Thyroid gland (tissue), 4 donors: ENCODE measurements at places on chromosomes 12 and 14.
A peak's percentile ranks its signal among the peaks of the same experiment; 100 is the strongest.

DNA sequence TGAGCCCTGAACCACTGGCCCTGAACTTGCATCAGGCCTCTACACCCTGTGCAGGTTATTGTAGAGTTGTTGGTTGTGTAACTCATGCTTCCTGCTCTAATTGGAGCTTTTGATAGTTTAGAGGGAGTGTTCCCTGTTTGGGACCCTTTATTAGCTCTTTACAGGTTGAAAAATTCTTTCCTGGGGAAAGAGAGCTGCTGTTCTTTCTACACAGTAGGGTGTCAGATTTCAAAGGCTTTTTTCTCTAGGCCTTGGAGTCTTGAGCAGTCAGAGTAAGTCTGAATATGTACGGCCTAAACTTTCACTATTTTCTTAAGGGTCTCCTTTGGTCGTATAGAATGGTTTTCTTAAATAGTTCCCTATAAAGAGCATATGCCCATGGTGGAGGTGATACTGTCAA lies 60.8 kb upstream of the NEDD1 start:
- DNase-seq = no peak

DNA sequence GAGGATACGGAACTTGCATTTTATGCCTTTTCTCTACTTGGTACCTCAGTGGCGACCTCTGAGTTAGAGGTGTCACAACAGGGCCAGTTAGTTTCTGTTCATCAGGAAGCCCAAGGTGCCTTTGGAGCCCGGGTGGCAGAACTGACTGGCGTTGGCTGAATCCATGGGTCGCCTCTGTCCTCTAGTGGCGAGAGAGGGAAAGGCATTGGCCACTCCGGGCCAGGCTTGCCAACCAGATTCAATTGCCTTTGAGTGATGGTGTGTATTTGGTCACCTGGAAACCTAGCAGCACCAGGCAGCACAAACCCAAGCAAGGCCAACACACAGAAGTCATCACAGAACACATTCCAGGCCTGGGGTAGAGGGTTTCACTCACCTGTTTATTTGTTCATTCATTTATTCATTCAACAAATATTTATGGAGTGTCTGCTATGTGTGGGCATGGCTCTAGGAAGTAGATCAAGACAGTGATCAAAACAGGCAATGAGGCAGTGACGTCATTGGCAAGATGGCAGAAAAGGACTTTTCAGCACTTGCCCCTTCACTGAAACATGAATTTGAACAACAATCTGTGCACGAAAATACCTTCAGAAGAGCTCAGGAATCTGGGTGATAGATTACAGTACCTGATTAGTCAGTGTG lies 40.5 kb upstream of the KCNA5 start:
- DNase-seq = peak; percentile 82

DNA sequence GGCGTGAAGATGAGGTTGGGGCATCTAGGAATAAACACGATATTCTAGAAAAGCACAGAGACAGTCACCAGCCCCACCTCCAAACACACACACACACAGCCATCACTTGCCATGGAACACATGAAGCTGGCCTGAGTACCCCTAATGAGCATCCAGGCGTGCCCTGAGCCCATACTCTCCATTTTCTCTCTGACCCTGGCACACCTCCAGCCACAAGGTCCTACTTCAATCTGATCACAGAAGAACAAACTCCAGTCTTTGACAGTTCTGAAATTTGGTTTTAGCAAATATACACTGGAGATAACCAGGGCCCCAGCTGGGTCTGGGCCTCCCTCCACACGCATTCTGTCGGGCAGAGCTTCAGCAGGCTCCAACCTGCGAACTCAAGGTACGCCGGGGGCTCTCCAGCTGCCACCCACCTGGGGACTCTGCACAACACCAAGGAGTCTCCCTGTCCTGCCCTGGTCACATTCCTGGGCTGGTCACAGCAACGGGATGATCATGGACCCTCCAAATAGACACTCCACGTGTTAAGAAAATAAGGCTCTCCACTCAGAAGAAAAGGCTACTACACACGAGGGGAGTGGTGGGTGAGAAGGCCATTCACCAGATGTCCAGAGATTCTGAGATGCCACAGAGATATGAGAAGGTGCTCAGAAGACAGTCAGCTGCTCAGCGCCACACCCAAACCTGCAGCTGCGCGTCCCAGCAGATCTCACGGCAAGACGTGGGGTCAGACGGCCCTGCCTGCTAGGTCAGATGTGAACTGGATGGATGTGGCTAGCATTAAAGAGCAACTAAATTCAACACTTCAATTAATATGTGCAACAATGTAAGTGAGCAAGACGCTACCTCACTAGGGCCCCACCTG lies 57.0 kb upstream of the PNMA1 start:
- peak; percentile 66 for DNase-seq

- DNase-seq = no peak
Measured at GRCh38 chr12:28440081-28440608, 249.9 kb downstream of the CCDC91 start.

DNA sequence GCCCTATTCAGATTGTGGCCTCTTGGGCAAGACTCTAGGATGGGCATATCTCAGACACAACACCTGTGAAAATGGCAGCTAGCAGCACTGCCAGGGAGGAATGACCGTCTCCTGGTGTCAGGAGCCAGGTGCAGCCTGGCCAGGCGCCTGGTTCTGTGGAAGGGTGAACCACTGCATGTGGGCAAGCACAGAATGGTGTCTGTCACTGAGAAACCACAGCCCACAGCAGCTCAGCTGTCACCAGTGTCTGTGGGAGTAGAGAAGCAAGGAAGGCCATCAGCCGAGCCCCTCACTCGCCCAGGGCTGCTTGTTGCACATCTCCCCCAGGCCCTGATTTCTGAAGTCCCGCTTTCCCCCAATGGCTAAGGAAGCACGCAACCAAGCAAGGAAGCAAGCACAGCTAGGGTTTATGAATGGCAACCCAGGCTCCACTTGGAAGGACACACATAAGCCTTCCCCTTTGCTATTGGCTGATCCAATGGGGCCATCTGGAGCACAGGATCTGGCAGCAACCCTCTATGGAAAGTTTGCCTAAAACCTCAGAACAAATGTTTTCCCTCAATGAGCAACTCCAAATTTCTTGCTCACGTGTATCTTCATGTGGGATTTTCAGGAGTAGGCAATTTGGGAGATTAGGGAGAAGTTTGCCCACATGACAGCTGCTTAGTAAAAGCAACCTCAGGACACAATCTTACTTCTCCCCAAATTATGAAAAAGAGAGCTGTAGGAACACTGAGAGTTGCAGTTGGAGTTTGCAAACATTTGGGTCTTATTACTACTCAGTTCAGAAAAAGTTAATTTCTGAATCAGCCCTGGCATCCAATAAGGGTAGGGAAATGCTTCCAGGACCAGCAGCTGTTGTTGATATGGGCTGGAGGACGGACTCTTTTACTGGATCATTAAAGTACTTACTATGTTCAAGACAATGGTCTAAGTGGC lies 44.7 kb downstream of the GPHB5 start:
- DNase-seq = no peak

GRCh38 chr12:109890620-109891170 lies 9.4 kb upstream of the TCHP start:
- DNase-seq = no peak

DNA sequence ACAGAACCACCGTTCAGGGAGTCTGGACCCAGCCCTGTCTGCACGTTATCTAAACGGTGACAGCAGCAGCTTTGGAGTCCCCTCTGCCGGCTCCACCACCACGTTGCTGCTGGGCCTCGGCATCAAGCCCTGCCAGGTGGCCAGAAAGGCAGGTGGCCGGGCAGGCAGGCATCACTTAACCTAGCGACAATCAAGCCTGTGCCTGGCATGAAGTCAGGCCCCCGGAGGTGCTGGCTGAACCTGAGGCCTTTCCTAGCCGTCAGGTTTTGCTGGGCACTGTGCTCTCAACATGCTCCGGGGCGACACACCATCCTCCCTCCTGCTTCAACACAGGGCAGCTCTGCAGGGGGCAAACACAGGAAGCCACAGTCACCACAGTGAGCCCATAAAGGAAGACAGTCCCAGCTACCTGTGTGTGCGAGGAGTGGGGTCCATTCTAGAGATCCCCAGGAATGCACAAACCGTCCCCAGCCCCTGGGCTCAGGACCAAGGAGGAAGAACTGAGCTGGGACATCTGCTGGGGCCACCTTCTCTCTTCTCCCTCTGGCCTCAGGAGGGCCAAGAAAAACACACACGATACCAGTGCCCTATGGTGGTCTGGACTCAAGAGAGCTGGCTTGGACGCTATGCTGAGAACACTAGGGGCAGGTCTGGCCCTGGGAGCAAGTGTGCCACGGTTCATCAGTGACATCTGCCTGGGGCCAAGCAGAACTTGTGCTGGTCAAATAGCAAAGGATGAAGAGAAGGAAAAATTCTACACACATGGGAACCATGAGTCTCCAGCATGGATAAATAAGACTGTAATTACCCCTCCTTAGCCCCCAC lies 44.7 kb downstream of the CCDC88C start:
- no peak for DNase-seq

- peak; percentile 83 for DNase-seq
Measured at GRCh38 chr12:121797937-121798786, 4.7 kb upstream of the RHOF start.

- peak; percentile 81 for DNase-seq
Measured at GRCh38 chr12:52884526-52885293, 20.2 kb downstream of the KRT8 start.

GRCh38 chr14:22735096-22735495 lies 31.4 kb upstream of the OXA1L start:
- DNase-seq = no peak

DNA sequence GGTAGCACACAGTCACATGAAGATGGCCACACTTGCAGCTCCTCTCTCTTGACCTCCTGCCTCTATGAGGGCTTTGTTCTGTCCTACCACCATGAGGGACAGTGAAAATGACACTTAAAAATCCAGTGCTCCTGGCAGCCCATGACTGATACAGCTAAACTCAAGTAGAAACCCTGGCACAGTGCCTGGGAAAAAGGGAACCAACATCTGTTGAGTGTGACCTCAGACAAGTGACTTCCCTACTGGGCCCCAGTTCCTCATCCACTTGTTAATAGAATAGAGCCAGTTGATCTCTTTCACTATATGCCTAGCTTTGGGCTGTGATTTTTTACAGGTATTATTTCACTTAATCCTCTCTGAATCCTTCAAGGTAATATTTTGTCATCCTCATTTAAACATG lies 4.8 kb downstream of the GUCY2C start:
- DNase-seq = peak; percentile 27

GRCh38 chr14:92677087-92677668 lies 71.2 kb downstream of the LGMN start:
- DNase-seq = no peak

GRCh38 chr12:114248527-114248926 lies 157.4 kb downstream of the TBX5 start:
- DNase-seq = no peak

DNA sequence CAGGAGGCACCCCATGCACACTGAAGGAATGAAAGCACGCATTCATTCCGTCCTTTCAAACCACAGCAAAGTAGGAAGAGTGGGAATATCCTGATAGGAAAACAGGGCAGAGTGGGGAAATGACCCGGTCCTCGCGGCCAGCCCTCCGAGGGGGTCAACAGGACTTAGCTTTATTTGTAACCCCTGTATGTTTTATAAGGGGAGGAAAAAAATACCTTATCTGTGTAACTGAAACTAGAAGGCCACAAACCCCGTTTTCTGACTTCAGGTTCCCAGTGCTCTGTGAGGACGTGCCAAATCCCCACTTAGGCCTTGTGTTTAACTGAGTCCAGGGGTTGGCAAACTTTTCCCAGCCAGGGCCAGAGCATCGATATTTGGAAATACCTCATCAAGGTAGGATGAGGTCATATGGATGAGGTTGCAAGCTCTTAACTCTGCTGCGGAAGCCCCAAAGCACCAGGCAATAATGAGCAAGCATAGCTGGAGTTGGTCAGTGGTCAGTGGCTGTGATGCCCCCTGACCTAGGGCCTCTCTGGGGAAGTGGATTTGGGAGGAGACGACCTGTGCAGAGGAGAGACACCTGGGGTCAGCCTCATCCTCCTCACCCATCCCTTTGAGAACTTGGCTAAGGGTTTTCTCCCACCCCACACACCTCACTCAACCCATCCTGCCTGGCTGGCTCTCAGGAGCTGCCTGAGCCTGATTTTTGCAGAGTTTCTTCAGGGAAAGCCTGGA lies 58.5 kb downstream of the RBM19 start:
- no peak for DNase-seq
